Left cardiac atrium (tissue), 4 donors: ENCODE measurements at places on chromosomes 11 and 22.

DNA sequence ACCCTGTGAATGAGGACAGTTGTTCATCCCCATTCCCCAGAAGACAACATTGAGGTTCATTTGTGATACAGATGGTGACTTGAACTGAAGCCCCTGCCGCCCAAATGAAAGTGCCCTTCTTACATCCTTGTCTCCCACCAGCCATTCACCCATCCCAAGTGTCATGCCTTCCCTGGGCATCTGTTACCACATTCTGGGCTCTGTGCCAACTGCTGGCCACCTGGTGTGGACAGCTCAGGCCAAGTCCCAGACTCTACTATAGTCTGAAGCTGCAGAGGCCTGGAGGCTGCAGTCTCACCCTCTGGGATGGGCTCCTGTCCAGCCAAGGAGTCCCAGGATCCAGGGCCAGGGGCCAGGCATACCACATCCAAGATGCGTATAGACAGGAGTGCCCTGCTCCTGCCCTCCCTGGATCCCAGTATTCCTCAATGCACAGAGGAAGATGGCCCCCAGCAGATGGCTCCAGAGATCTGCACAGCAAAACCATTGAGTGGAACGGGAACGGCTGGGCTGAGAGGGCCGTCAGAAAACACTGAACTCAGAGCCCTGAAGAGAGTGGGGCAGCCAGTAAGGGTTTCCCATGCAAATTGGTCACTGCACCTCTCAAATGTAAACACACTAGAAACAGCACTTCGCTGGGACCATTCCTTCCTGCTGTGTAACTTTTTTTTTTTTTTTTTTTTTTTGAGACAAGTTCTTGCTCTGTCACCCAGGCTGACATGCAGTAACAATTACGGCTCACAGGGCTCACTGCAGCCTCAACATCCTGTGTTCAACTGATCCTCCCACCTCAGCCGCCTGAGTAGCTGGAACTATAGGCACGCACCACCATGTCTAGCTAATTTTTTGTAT, 22.8 kb downstream of the ARRB1 start:
- peak; percentile 72 for DNase-seq

GRCh38 chr11:100663583-100663982, 23.5 kb upstream of the ARHGAP42 start:
- no peak for DNase-seq

- DNase-seq, result no peak
Measured at GRCh38 chr11:8339592-8340022, 75.9 kb upstream of the LMO1 start.

DNA sequence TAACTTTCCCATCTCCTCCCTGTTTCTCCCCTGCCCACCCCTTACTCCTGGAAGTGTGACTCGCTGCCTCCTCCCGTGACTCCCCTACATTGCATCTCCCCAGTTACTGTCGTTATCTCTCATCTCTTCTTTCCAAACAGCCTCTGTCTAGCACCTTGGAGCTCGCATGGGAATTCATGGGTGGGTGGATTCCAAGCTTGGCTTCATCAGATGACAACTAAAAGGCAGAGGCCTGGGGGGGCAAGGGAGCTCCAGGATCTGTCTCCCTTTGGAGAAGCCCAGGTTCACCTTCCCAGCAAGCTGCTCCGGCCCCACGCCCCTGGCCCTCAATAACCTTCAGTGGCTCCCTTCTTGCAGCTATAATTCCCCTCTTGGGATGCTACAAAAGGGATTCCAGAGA, 6.9 kb upstream of the CCND1 start:
- DNase-seq, result no peak

GRCh38 chr11:45185228-45185729, 38.8 kb downstream of the PRDM11 start:
- DNase-seq, result no peak

DNA sequence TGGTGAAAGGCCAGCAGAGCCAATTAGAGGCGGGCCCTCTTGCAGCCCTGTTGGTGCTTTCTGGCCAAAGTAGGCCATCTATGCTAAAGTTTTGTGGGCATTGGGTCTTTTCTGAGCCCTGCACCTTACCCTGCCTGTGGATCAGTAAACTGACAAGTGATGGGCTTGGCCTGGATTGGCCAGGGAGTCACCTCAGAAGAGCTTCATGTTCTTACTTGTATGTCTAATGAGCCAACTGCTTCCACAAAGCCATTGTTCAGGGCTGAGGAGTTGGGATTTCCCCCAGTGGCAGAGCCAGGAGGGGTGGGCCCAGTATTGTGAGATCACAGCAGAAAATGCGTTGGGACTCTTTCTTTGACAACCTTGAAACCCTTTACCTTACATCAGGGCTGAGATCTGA, 90.4 kb downstream of the CWC15 start:
- no peak for DNase-seq

DNA sequence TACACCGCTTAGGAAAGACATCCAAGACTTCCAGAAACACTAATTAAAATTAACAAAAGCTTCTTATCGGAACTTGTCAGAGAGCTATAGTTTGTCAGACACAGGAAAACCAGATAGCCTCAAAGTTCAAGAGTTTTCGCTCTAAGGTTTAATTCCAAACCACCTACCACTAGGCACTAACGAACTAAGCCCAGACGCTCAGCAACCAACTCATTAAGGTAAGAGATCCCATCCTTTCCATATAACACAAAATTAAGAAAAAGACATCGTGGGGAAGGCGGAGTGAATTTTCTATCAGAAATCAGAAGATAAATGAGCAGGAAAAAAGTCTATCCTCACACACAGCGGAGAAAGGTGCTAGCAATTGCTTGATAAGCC, 382 bp downstream of the IMMP1L start:
- DNase-seq, result no peak

GRCh38 chr11:119038884-119039283, 8.2 kb upstream of the SLC37A4 start:
- DNase-seq, result no peak

GRCh38 chr11:111397034-111397433, 18.0 kb upstream of the POU2AF1 start:
- no peak for DNase-seq

DNA sequence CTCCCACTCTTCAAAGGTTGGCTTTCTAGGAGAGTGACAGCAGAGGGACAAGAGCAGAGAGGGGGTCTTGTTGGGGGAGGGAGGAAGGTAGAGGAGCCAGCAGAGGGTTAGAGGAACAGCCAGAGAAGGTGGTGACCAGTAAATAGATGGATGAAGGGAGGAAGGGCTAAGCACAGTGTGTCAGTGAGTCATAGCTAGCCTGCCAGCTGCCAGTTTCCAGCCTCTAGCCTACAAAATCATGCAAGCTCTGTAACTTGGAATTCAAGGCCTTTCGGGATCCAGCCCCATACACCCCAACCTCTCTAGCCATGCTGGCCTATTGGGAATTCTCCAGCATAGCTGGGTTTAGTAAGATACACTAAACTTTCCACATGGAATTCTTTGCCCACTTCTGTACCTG, 147.4 kb upstream of the TEAD1 start:
- no peak for DNase-seq

GRCh38 chr11:86807360-86807759, 7.0 kb downstream of the PRSS23 start:
- DNase-seq, result no peak

GRCh38 chr11:64586366-64586765, 4.7 kb upstream of the SLC22A12 start:
- no peak for DNase-seq

DNA sequence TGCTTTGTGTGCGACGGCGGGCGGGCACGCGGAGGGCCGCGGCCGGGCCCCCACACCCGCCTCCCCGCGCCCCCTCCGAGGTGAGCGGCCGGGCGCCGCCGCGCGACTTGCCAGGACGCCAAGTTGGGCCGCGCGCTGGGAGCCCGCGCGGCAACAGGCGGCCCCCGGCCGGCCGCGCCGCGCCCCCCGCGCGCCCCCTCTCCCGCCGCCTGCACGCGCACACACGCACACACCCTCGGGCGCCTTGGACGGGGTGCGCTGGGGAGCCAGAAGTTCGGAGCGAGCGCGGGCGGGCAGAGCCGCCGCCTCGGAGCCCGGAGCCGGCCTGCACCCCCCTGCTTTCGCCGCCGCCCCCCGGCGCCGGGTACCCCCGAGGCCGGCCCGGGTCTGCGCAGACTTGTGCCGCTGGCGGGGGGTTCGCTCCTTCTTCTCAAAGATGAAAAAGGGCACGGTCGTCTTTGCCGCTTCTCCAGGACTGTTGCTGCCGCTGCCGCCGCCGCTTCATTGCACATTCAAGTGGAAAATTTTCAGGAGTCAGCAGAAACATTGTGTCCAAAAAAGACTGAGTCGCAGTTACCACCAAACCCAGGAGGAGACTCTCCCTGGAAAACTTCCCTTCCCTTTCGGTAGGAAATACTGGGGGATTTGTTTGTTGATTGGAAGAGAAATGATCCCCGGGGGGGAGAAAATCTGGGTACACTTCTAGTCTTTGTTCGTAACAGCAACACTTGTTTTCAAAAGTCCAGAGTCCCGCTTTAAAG, 895 bp downstream of the TEAD1 start:
- DNase-seq, result peak; percentile 51
